SJSA1 (cell line): ENCODE measurements at places on chromosomes 1 and 21. TPM values are rescaled to one million over a fixed set of nuclear protein-coding genes. Genes with fewer than 3 reads are reported as not detected.

DNA sequence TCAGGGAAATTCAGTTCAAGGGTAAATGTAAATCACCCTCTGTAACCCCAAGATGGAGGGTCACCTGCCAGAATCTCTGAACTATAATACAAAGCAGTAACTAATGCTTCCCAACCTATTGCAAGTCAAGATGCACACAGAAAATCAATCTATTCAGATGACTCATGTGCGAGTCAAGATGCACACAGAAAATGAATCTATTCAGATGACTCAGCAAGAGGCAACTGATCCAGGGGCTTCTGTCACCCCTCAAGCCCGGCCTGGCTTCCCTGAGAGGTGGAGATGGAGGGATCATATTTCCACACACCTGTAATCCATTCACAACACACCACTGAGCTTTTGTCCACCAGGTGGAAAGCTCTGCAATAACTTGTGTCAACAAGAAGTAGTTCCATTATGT lies 17.4 kb upstream of the HIVEP3 start:
- H3K4me1 ChIP-seq: 0 out of 2 replicates have a peak, but pooled peaks cover 2% of the 10 kb centered on the region
- H3K27ac ChIP-seq: no peak overlapping the region
- no peaks in the 10 kb centered on the region for H3K27me3 ChIP-seq
- H3K4me3 ChIP-seq: no peak overlapping the region

DNA sequence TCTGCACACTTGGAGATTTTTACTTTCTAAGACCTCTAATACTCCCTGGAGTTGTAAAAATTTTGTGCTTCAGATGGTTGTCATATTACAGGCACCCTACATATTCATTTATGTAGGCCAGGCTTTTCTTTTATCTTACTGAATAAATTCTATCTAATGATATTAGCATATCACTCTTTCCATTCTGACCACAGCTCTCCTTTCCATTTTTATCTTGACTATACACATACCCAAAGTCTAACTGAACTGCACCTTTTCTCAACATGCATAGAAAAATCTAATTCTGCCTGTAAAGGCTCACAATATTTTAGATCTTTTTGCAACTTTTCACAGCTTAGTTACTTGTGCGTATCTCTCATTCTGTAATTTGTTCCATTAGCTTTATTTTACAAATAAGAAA lies 52.7 kb upstream of the TSHB start:
- H3K4me3 ChIP-seq: no peak overlapping the region
- DNase-seq: no peak
- peaks cover 13% of the 10 kb centered on the region for H3K27me3 ChIP-seq
- no peak overlapping the region for H3K27ac ChIP-seq
- no peaks in the 10 kb centered on the region for H3K36me3 ChIP-seq

- H3K27me3 ChIP-seq: no peaks in the 10 kb centered on the region
- H3K27ac ChIP-seq: no peak overlapping the region
- no peak overlapping the region for H3K4me3 ChIP-seq
- DNase-seq: no peak
- peaks cover 15% of the 10 kb centered on the region for H3K4me1 ChIP-seq
Observed at GRCh38 chr1:26109229-26110164, 2.1 kb upstream of the PDIK1L start.

- H3K27ac ChIP-seq: no peak overlapping the region
- peaks cover 61% of the 10 kb centered on the region for H3K4me1 ChIP-seq
- no peaks in the 10 kb centered on the region for H3K36me3 ChIP-seq
- no peaks in the 10 kb centered on the region for H3K27me3 ChIP-seq
Observed at GRCh38 chr1:223211323-223211985, 68.4 kb upstream of the TLR5 start.

GRCh38 chr1:225737866-225738265 lies 39.8 kb upstream of the SRP9 start:
- H3K27me3 ChIP-seq: no peaks in the 10 kb centered on the region
- H3K4me1 ChIP-seq: peaks cover 43% of the 10 kb centered on the region
- H3K27ac ChIP-seq: no peak overlapping the region
- H3K4me3 ChIP-seq: no peak overlapping the region
- no peak for DNase-seq
- no peaks in the 10 kb centered on the region for H3K36me3 ChIP-seq

- no peak overlapping the region for H3K27ac ChIP-seq
- no peak overlapping the region for H3K4me3 ChIP-seq
- no peaks in the 10 kb centered on the region for H3K4me1 ChIP-seq
- DNase-seq: no peak
- no peaks in the 10 kb centered on the region for H3K27me3 ChIP-seq
- no peaks in the 10 kb centered on the region for H3K36me3 ChIP-seq
Observed at GRCh38 chr1:76274718-76275117, 200.2 kb downstream of the ST6GALNAC3 start.

GRCh38 chr1:214012418-214012817 lies 24.6 kb downstream of the PROX1 start:
- H3K27me3 ChIP-seq: no peaks in the 10 kb centered on the region
- no peak overlapping the region for H3K4me3 ChIP-seq
- H3K27ac ChIP-seq: no peak overlapping the region
- DNase-seq: no peak
- no peaks in the 10 kb centered on the region for H3K36me3 ChIP-seq

GRCh38 chr1:214581785-214582184 lies 21.2 kb upstream of the CENPF start:
- H3K4me3 ChIP-seq: no peak overlapping the region
- H3K4me1 ChIP-seq: peaks cover 15% of the 10 kb centered on the region
- H3K36me3 ChIP-seq: no peaks in the 10 kb centered on the region
- H3K27me3 ChIP-seq: no peaks in the 10 kb centered on the region
- peak; percentile 65 for DNase-seq
- no peak overlapping the region for H3K27ac ChIP-seq

- no peak for DNase-seq
- H3K4me3 ChIP-seq: peak overlapping the region; percentile 27
- peak overlapping the region; percentile 74 for H3K27ac ChIP-seq
- no peaks in the 10 kb centered on the region for H3K36me3 ChIP-seq
- peaks cover 14% of the 10 kb centered on the region for H3K4me1 ChIP-seq
- H3K27me3 ChIP-seq: no peaks in the 10 kb centered on the region
Observed at GRCh38 chr1:238469146-238469631, 578.5 kb upstream of the ZP4 start.

GRCh38 chr1:178572604-178573003 lies 59.7 kb downstream of the TEX35 start:
- no peaks in the 10 kb centered on the region for H3K27me3 ChIP-seq
- DNase-seq: no peak
- H3K36me3 ChIP-seq: no peaks in the 10 kb centered on the region
- no peak overlapping the region for H3K27ac ChIP-seq
- H3K4me1 ChIP-seq: no peaks in the 10 kb centered on the region
- H3K4me3 ChIP-seq: no peak overlapping the region

GRCh38 chr1:60448850-60449249 lies 375.3 kb upstream of the C1orf87 start:
- no peak overlapping the region for H3K27ac ChIP-seq
- no peak for DNase-seq
- no peaks in the 10 kb centered on the region for H3K4me1 ChIP-seq
- no peak overlapping the region for H3K4me3 ChIP-seq

DNA sequence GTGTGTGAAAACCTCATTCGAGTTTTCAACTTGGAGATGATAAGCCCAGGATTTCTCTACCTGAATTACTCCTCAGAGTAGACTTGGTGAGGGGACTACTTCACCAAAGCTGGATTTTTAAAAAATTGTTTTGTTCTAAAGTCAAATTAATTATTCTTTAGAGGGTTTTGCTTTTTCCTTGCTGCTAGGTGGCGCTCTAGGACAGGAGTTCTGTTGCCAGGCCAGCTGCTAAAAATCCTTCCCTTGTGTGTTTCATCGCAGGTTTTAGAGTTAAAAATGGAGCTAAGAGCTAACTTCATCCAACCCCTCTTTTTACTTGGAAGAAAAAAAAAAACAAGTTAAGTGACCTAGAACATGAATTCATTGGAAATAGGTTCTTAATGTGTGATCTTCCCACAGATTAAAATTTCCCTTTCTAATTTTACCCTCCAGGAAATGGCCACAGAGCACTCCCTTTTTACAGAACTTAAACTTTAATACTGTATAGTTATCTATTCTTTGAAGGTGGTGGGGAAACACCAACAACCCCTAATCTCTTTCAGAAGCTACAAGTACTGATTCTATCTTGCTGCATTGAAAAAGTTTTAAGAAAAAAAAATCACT lies 36.7 kb upstream of the FAM163A start:
- H3K27ac ChIP-seq: no peak overlapping the region
- H3K4me3 ChIP-seq: no peak overlapping the region
- H3K4me1 ChIP-seq: no peaks in the 10 kb centered on the region

GRCh38 chr1:3031401-3032221 lies 10.3 kb downstream of the ACTRT2 start:
- H3K27ac ChIP-seq: no peak overlapping the region
- 0 out of 2 replicates have a peak, but pooled peaks cover 3% of the 10 kb centered on the region for H3K27me3 ChIP-seq
- no peak overlapping the region for H3K4me3 ChIP-seq
- H3K4me1 ChIP-seq: no peaks in the 10 kb centered on the region
- no peak for DNase-seq

The CNST gene
- 19.0 and 21.1 TPM in 2 replicates for total RNA-seq

The SYNC gene
- 167 and 209 TPM in 2 replicates for total RNA-seq

The CTSE gene
- total RNA-seq: 0.31 TPM in 1 of 2 replicates, not detected in the other

The DEPDC1 gene
- 49.5 and 75.1 TPM in 2 replicates for total RNA-seq

The LHX8 gene
- 20.5 and 32.2 TPM in 2 replicates for total RNA-seq

The GPN2 gene
- 8.5 and 11.9 TPM in 2 replicates for total RNA-seq

The OR10Z1 gene
- not detected in 2 replicates for total RNA-seq

The POU3F1 gene
- total RNA-seq: 0.26 TPM in 1 of 2 replicates, not detected in the other

The DIO1 gene
- not detected in 2 replicates for total RNA-seq
